ENCODE measurements at places on chromosomes 6 and 20.

GRCh38 chr20:57786304-57786932 lies 76.6 kb upstream of the PMEPA1 start:
- no peak for DNase-seq

DNA sequence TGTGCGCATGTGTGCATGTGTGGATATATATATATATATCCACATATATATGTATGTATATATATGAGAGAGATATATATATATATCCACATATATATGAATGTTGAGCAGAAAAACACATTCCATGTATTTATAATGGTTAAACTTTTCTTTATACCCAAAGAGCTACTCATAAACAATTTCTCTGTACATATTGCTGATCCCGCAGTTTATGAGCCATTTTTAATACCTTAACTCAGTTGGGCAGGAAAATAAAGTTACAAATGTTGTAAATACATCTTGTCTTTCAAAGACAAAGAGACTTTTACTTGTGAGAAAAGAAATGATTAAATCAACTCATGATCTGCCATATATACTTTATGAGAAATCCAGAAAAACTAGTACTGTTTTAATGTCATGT lies 18.1 kb upstream of the EPHA7 start:
- DNase-seq, result no peak

DNA sequence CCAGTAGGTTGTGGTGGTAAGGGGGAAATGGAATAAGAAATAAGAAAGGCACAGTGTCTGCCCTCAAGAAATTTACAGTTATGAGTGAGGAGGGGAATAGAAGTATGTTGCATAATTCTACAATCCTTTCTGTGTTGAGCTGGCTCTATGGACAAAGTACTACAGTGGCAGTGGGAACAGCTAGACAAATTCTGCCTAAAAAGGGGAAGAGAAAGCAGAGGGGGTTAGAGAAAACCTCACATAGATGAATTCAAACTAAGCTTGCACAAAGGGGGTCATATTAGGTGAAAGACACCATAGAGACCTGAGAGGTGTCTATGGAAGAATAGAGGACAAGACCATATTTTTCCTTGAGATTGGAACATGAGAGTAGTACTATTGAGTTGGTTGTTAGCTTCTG lies 146.9 kb upstream of the VGLL2 start:
- no peak for DNase-seq

DNA sequence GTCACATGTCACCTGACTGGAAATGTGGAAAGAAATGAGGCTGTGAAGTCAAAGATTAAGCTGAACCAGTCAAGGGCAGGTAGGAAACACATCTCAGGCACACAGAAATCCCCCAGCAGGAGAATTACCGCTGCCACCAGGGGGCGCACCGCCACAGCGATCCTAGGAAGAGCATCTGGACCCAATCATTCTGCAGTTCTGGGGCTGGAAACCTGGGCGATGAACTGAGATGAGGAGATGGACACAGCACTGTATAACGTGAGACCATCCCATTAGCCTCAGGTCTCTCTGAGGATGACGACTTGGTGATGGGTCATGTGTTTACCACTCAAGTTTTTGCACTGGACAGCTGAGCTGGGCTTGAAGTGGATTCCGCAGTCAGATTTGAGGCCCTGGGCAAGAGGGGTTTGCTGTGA lies 6.5 kb upstream of the SLC24A3 start:
- peak; percentile 34 for DNase-seq

DNA sequence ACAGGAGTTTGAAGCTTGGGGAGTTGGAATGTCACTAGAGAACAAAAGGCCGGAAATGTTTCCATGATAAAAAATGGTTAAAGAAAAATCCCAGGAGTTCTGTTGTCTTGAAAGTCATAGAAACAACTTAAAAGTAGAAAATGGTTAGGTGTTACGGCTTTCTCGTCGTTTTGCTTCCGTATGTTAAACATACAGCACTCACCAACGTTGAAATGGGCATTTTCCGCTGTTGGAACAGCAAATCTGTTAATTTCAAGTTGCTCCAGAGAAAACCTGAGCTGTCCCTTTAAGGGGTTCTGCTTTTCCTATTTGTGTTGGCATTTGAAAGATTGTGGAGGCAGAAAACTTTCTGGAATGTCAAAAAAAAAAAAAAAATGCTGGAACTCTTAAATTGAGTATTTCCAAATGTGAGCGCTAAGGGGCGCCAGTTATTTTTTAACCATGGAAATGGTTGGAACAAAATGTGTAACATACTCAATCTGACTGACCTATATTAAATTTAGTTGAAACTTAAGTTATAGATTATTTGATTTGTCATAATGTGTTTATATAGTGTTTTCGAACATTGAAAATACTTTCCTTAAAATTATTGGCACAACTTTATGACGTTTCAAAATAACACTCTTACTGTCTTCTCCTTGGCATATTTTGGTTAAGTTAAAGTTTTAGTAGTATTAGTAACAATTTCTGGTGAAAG lies 2.2 kb downstream of the QKI start:
- DNase-seq, result peak; percentile 93

GRCh38 chr6:138499303-138500018 lies at the start of gene NHSL1:
TSS of gene NHSL1 (minus strand) at chr6:138499494. CDS start at chr6:138499290, 204 bp downstream.
- peak; percentile 82 for DNase-seq

DNA sequence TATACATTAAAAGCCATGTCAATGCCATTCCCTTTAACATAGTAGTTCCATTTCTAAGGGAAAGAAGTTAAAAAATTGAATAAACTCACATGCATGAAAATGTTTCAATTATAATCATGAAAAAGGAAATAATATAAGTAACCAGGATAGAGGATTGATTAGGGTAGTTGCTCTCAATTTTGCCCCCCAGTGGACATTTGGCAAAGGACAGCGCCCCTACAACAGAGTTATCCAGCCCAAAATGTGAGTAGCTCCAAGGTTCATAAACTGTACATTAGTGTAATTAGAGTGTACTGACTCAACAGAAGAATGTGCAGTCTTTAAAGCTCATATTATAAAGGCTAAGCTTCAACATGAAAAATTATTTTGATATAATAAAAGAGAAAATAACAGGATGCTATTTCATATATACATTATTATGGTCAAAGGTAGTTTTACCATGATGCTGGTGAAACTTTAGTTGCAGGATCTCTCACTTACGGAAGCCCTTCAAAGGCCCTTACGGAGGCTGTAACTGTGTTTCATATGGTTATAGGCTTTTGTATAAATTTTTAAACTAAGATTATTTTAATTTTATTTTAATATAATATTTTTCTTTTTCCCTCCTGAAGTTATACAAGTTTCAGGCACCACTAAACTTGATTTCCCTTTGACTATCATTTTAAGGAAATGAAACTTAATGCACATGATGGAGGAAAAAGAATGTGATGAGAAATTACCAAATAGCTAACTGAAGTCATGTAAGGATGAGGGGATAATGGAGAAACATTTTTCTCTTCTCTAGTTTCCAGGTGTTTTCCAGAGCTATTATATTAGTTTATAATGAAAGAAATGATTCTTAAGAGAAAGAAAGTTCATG lies 403.6 kb downstream of the PLCB1 start:
- DNase-seq, result no peak

DNA sequence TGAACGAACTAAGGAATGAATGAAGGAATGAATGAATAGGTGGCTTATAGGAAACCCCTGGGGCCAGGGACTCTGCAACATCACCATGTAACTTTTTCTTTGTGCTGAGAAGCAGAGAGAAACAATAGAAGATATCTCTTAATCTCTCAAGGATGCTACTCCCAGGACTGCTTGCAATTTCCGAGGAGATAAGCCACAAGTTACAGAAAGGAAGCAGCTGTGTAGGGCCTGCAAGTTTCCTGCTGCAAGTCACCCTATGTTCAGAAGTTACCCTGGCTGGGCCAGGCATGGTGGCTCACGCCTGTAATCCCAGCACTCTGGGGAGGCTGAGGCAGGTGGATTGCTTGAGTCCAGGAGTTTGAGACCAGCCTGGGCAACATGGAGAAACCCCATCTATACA lies 7.3 kb upstream of the MAVS start:
- no peak for DNase-seq

GRCh38 chr20:18666803-18667415 lies 79.1 kb downstream of the DTD1 start:
- DNase-seq, result no peak
